NCI-H226 (cell line): ENCODE measurements at places on chromosomes 2 and 18.

DNA sequence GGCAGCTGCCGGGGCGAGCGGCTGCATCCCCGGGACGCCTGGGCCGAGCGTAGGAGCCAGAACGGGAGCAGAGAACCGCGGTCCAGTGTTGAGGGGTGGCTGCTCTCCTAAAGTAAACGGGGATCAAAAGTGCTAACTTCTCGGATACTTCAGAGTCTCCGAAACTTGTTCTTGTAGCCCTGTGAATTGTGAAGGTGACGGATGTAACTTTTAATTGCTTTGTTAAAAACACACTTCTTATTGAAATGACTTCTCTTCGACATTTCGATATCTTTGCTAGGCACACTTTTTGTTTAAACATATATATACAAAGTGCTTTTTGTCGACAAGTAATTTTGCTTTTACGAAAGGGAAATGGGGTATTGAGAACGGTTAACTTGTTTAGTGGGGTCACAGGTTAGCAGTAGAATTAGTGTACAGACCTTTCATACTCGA lies 540 bp downstream of the ATP9B start:
- DNase-seq: no peak

DNA sequence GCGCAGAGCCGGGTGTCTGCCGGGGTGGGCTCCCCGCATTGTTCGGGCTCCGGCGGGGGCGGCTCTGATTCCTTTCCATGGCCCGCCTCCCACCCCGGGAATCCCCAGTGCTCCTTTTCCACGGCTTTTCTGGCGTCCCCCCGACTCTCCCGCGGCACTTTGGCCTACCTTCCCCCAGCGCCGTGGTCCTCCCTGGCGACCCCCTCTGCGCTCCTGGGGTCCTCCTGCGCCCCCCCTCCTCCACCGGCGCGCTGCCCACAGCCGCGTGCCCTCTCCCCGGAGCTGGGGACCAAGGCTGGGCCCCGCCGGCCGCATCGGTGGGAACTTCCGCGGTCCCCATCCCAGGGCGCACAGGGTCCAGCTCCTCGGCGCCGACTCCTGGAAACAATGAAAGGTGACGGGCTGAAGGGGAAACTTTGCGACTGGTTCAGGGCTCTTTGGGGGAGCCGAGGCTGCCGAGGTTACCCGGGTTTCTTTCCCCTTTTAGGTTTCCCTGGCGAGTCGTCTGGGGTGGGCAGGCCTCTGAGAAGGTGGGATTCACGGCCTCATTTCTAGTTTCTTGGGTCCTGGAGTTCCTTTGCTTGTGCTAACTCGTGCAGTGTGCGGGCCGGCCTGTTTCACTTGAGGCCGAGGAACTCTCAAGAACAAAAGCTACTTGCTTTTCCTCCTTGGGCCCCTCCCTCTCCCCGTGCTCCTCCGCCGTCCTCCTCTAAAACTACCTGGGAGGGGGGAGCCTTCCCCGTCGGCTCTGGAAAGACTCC lies 2.2 kb downstream of the TGIF1 start:
- peak; percentile 42 for DNase-seq

DNA sequence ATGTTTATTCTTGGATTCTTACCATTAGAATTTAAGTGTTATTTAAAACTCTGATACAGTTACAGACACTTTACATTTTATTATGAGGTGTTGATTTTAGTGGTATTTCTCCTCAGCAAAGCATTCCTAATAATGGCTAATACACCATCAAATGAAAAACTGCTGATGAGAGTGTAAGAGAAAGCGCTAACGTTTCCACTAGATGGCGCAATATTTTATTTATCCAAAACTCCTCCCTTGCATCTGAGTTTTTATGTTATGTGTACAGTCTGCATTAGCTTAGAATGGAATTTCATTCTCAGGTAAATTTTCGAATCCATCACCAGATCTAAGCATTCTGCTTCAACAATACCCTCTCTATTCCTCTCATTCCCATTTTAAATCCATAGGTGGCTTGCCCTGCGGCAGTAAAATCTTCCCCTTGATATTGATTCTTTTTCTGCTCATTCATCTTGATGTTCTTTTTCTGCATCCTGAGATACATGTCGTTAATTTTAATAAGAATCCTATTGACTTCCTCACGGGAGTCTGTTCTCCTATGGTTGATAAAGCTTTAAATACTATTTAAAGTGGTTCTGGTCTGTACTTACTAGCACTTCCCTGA lies 53.9 kb downstream of the PRKRA start:
- DNase-seq: no peak

DNA sequence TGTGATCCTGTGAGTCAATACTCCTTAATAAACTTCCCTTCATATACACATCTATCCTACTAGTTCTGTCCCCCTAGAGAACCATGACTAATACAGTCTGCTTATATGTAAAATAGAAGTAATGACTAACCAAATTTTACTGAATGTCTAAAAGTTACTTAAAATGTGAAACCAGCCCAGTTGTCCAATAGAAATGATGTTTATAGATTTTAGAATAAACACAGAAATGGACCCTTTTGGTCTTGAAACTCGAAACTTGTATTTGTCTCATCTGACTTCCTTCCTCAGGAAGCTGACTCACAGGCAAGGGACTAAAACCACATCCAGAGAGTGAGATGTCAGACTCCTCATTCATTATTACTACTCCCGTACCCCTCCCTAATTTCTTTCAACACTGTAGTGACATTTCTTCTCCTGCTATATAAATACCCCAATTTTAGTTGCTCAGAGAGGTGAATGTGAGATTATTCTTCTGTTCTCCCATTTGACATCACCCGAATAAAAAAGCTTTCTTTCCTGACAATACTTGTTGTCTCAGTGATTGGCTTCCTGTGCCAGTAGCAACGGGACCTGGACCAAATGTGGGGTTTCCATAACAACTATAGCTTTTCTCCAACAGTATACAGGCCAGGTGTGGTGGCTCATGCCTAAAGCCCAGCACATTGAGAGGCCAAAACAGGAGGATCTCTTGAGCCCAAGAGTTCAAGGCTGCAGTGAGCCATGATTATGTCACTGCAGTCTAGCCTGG lies 486.0 kb downstream of the ERBB4 start:
- DNase-seq: peak; percentile 23

GRCh38 chr2:67668538-67668937 lies 271.4 kb downstream of the ETAA1 start:
- no peak for DNase-seq

- DNase-seq: no peak
Observed at GRCh38 chr2:190535586-190535985, 1.1 kb upstream of the NEMP2 start.

DNA sequence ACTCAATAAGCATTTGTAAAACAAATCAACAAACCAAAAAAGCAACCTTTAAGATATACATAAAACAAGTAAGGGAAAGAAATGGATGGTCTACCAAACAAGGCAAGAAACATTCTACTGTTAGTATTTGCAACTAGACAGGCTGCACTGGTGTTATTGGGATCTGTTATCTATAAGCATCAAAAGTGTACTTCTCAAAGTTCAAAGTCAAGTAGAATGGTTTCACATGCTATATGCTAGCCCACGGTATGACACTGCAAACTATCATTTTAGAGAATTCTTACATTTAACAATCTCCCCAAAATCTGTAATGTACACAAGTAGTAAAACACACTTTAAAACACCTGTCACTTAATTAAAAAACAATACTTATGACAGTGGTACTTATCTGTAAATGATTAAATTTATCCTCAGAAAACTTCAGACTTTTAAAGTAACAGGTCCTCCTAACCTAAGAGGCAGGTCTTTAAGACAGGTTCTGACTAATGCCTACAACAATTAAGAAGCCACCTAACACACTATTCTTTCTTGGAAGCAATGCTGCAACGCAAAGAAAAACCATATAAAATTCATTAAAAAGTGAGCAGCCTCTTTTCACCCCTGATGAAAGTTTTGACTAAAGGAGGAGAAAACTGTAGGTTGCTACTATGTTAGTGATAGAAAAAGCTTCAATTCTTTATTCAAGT lies 34.8 kb downstream of the SMAD2 start:
- DNase-seq: no peak

GRCh38 chr2:12555012-12555645 lies 161.6 kb upstream of the TRIB2 start:
- DNase-seq: peak; percentile 36

GRCh38 chr2:178306352-178307073 lies 112.2 kb downstream of the OSBPL6 start:
- no peak for DNase-seq

DNA sequence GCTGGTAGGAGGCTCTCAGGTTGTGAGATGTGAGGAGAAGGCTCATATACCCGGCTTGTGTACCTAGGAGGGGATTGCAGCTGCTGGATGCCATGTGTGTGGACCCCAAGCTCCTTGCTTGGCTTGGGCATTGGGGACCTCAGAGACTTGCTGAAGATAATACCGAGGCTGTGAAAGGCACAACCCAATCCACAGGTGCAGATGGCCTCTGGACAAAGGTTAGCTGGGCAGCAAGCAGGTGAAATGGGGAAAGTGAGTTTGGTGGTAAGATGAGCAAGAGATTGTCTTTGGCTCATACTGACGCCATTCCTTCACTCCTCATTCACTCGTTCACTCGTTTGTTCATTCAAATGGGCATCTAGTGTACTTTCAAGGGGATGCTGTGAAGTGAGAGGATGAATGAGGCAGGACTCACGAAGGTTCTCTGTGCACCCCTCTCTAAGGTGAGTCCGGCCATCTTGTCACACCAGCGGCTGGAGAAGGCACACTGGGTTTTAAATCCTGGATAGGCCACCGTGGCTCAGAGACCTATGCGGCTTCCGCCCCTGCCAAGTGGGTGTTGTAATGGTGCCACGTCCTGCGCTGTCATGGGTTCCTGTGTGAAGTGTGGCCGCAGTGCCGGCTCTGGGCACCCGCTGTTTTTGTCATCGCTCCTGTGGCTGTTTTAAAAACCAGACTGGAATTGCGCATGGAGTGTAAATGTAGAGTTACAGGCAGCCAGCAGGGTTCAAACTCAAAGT lies 13.7 kb downstream of the FBLN7 start:
- DNase-seq: no peak

DNA sequence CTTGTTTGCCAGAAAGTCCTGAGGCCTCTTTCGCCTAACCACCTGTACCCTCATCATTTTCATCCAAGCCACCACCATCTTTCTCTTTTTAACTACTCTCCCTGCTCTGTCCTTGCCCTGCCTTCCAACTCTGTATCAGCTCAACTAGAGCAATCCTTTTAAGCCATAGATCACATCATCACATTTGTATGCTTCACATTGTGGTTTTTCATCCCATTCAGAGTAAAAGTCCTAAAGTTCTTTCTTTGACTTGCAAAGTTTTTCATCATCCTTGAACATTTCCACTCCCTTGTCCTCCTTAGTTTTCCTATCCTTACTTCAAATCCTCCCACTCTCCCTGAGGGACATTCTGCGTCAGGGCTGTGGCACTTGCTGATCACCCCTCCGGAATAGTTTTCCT lies 73.9 kb downstream of the SLC39A10 start:
- no peak for DNase-seq

GRCh38 chr2:97861177-97861576 lies 134.6 kb downstream of the TMEM131 start:
- no peak for DNase-seq

GRCh38 chr2:17749753-17750438 lies 3.7 kb downstream of the SMC6 start:
- DNase-seq: no peak

DNA sequence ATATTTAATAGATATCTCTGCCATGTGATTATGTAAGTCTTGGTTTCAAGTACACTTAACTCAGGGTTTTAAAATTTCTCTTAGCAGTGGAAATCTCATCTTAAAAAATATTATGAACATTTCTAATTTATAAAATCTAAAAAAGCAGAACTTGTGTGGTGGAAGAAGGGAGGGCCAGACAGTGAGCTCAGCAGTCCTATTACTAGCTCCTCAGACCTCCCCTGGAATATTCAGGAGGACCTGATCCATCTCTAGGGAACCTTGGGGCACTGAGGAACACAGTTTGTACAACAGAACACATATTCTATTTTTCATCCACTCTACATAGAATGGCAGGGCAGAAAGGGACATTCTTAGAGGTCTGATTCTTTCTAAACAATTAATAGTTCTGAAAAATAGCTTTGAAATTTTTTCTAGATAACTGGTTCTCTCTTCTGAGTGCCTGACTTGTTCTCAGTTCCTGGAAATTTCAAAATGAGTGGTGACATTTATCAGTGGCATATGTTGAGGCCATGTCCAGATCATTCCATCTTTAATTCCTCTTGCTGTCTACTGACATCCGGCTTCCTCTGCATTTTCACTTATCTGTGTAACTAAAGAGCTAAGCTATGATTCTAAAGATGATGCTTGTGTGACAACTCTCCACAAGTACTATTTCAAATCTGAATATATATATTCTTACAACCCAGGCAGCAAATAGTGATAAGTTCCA lies 8.2 kb upstream of the MAP4K4 start:
- no peak for DNase-seq

GRCh38 chr2:118295592-118296390 lies 207.5 kb downstream of the INSIG2 start:
- DNase-seq: no peak

GRCh38 chr2:101699755-101700461 lies 2.4 kb downstream of the MAP4K4 start:
- no peak for DNase-seq

DNA sequence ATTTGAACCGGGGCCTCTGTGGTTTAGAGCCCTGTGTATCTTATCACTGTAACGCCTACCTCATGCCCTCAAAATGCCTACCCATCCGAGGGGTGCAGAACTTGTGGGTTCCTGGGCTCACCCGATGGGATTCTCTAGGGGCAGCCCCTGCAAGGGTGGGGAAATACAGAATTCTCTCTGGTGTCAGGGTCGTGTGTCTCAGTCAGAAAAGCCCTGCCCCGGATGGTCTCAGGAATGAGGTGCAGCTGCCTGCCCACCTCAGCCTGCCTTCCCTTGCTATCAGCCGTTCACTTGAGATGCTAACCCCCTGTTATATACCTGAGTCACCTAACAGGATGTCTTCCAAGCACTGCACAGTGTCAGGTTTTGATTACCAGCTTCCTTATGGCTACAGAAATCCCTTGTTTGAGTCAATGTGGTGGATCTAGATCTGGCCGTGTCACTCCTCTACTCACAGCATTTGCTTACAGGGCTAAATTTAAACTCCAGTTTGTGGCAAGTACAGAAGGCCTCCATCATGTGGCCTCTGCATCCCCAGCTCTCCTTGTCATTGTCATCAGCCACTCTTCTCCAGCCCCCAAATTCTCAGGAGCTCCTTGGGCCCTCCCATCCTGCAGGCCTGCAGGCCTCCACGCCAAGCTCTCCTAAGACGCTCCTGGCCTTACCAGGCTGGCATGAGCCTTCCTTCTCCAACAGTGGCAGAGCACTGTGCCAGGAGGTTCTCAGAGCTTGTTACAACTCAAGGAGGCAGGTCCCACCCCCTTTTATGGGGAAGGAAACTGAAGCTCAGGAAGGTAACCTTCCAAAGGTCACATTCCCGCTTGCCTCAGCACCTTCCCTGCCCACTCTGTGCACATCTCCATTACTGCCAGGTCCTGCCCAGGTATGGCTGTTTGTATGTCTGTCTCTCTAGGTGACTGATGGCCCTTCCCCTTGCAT lies 14.3 kb upstream of the MAP3K2 start:
- DNase-seq: peak; percentile 47

- no peak for DNase-seq
Observed at GRCh38 chr2:96074156-96074555, 39.4 kb upstream of the GPAT2 start.

DNA sequence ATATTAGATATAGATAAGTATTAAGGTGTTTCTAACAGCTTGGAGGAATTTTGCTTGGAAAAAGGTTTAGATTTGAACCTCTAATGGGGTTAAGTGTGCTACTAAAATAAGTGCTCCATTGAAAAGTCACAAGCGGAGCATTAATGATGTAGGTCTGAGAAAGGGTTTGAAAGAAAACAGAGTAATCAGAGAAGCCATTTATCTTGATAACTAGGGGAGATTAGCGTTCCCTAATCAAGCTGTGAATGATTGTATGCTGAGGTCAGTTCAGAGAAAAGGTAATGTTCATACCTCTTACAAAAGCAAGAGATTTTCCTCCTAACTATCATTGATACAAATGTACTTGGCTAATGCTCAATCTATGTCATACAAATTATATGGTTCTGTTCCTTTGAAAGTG lies 1.5 kb downstream of the ARHGAP25 start:
- DNase-seq: no peak
